ENCODE measurements at places on chromosomes 3 and 15.

- no peak for DNase-seq
Measured at GRCh38 chr3:56763233-56763632, 38.5 kb downstream of the ARHGEF3 start.

GRCh38 chr3:40803311-40803710 lies 278.6 kb downstream of the ZNF621 start:
- no peak for DNase-seq

DNA sequence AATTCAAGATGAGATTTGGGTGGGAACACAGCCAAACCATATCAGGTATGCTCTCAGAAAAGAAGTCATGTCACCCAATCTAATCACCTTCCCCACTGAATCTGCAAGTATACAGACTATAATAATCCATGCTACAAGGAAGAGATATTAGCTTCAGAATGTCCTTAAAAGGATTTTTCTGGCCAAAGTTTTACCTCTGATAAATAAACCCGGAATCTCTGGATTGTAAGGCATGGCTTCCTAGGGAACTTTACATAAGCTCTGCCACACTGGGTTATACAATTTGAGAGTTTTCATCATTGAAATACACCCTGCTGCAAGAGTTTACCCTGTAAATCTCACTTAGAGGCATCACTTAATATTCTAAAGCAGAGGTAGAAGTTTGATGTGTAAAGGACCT lies 330.5 kb upstream of the KCNMB2 start:
- DNase-seq: no peak

DNA sequence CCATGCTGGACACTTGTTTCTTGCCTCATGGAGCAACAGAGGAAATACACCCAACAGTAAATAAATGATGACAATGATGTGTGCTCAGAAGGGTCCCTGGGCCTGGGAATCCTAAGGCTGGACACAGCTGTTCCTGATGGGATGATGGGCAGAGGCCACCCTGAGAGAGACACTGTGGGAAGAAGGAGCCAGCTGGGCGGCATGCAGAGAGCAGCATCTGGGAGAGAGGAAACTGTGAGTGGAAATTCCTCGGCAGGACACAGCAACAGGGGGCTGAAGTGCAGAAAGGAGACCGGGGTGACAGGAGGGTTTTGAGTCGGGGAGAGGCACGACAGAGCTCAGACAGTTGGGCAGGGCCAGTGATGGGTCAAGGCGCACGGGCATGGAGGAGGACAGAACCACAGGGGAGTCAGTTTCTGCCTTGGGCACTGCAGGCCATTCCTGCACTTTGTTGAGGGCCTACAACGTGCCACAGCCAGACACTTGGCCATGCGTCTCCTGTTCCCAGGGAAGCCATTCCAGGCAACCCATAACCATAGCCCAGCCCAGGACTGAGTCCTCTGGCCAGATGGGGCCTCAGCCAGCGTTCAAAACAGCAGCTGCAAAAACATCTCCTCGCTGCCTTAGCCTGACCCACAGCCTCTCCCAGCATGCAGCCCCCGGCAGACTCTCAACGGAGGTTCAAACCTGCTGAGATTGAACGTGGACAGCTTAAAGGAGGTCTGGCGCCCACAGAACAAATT lies 36.7 kb upstream of the SLC6A1 start:
- DNase-seq: no peak

DNA sequence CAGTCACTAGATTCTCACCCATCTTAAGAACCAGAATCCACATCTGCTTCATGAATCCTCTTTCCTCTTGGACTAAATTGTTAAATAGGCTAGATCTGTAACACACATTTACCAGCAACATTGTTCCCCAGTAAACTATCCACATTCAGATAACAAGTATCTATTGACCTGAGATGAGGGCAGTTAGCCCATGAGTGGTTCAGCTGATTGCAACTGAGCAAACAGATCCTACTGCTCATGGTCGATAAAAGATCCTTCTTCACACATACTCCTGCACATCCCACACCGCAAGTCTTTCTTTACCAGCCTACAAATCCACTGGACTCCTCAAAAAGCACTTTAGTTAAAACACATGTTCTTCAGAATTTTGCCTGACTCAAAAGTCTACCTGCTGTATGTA lies 59.2 kb downstream of the UACA start:
- no peak for DNase-seq

DNA sequence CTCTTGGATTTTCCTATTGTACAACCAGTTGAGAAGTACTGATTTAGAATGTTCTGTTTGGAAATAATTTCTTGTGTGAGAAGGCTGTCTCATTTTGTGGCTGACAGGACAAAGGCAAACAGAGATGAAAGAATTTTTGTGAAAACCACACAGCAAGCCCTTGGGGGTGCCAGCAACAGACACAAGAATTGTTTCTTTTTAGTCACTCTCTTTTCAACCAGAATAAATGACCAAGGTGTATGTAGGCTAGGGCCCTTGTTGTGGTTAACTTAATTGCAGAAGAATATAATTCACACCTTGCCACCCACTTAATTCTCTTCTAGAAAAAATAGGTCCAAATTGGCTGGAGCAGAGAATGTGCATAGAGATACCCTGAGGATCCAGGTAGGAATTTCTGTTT lies 329.4 kb upstream of the TBC1D5 start:
- DNase-seq: no peak

- DNase-seq: no peak
Measured at GRCh38 chr3:78610462-78611125, 1157.2 kb downstream of the ROBO1 start.

GRCh38 chr3:44880284-44880683 lies 5.9 kb downstream of the TGM4 start:
- no peak for DNase-seq

DNA sequence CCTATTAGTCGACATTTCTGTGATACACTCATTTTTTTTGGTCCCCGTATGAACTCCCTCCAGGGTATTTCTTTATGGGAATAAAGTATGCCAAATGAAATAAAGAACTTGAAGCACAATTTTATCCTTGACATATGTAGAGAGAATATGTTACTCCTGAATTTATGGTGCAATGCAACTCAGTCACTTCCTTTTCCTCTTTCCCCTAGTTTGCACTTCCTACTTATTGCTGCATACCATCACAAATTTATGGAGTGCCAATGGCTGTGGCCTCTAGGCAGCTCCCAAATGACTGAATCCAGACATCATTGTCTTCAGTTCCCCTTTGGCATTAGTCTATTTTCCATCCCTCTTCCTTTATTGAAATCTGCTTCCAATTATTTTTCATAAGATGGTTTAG lies 403.5 kb downstream of the FHIT start:
- DNase-seq: no peak

DNA sequence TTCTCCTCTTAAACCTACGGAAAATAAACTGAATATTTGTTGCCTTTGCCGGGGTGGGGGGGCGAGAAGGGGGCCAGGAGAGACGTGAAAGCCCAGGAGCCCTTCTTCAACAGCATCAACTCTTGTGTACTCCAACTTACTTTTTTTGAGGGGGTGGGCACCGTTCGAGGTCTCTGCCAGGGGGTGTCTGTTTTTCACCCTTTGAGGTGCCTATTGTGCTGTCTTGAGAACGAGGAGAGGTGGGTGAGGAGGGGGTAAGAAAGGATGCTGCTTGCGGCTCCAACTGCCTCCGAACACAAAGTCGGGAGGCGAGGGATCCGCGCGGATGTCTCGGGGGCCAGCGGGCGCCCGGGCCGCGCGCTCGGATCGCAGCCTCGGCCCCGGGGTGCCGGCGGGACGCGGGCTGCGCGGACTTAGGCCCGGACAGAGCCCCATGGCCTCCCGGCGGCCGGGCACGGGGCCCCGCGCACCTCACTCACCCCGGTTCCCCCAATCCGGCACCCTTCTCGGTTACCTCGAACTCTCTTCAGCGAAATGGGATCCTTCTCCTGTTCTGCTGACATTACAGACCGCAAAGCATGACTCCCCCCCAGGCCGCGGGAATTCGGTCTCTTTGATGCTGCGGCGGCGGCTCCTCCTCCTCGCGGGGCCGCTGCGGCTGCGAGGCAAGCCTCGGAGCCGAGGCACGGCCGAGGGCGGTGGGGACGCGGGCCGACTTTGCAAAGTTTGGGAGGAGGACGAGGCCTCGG lies 650 bp downstream of the PYGO1 start:
- DNase-seq: no peak

DNA sequence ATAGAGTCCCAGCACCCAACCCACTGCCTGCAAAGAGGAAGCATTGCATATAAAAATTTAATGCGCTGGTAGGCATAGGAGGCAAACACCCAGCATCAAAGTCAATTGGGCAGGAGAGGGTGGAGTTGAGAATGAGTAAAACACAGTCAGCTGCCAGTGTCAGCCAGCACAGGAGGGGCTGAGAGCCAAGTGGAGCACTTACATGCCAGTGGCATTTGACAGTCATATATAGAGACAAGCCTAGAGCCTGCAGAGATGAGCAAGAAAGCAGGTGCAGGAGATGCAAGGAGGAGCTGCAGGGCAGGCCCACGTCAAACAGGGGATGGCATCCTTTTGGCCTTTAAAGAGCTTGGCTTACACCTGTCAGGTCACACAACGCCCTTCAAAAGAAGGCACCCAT lies 27.6 kb upstream of the ZFAND6 start:
- DNase-seq: no peak

- no peak for DNase-seq
Measured at GRCh38 chr3:17054301-17054981, 169.7 kb downstream of the PLCL2 start.
